ENCODE measurements at places on chromosomes 12 and 14.

DNA sequence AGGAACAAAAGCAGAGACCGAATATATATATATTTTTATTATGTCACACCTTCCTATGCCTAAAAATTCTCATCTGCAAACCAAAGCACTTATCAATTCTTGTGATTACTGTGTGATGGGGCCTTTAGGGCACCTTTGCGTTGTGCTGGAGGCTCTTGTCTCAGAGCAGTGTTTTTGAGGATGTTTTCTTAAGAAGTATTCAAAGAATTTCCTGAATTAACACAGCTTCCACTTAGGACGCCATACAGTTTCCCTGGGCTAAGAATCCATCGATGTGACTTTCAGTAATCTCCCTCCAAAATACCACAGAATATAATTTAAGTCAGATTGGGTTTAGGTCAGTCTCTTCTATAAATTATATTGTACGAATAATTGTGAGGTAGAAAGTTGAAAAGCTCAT lies 22.0 kb upstream of the HIF1A start:
- peak; percentile 35 for DNase-seq

DNA sequence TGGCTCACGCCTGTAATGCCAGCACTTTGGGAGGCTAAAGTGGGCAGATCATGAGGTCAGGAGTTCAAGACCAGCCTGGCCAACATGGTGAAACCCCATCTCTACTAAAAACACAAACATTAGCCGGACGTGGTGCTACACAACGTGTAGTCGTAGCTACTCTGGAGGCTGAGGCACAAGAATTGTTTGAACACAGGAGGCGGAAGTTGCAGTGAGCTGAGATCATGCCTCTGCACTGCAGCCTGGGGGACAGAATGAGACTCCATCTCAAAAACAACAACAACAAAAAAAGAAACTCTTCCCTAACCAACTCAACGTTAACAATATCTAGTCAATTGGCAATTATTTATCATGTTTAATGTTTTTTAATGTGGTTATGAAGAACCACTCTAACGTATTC lies 89.3 kb downstream of the EPS8 start:
- no peak for DNase-seq

DNA sequence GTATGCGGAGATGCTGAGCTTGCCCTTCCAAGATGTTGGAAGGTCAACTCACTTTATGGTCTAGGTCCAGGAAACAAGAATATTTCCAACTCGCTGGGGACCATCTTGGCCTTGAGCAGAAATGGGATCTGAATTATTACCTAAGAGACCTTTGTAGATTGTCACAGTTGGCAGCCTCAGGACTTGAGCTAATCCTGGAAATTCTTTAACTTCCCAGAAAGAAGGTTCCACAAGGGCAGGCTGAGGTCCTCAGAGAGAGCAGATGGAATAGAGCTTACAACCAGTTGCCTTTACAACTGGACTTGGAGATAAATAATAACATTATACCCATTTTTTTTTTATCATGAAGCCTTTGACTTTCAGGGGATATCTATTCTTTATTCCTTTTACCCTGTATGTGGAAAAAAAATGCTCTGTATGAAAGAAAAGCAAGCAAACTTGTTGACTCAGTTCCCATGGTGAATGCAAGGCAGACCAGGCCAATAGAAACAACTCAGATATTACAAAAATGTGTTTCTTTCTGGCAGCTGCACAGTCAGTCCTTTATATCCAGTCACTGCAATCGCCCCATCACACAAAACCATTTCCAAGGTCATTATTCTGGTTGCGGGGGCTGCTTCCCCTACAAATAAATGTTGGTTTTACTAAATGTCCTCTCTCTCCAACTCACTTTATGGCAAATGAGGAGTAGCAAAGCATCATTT lies 401.4 kb downstream of the ZFP36L1 start:
- peak; percentile 84 for DNase-seq

DNA sequence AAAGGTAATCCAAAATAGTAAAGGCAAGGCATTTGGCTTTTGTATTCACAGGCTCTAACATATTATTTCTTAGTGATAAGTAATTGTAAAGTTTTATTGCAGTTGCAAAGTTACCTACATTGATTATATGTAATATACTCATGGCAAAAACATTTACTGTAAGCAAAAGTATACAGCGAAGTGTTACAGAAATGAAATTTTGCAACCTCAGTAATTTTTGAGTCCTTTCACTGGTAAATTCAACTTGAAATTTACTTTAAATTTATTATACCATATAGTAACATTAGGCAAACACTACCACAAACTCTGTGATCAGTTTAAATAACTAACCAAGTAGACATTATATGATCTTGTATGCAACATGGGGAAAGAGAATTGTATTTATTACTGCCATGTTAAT lies 89.0 kb downstream of the CDK17 start:
- DNase-seq = no peak

DNA sequence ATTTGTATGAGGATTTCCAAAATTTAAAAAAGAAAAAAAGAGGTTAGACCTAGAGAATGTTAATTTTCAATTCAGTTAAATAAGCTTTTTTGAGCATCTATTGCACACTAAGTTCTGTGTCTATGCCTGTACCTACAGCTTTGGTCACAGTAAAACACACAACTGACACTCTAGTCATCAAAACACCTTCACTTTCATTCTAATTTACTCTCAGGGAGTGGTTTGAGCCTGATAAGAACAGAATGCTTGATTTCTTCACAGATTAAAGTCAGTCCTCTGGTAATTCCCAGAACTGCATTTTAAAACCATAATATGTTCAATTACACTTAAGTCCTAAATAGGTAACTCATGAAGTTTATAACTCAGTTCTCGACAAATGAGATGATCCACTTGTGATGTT lies 9.2 kb downstream of the SLC5A8 start:
- DNase-seq = no peak

DNA sequence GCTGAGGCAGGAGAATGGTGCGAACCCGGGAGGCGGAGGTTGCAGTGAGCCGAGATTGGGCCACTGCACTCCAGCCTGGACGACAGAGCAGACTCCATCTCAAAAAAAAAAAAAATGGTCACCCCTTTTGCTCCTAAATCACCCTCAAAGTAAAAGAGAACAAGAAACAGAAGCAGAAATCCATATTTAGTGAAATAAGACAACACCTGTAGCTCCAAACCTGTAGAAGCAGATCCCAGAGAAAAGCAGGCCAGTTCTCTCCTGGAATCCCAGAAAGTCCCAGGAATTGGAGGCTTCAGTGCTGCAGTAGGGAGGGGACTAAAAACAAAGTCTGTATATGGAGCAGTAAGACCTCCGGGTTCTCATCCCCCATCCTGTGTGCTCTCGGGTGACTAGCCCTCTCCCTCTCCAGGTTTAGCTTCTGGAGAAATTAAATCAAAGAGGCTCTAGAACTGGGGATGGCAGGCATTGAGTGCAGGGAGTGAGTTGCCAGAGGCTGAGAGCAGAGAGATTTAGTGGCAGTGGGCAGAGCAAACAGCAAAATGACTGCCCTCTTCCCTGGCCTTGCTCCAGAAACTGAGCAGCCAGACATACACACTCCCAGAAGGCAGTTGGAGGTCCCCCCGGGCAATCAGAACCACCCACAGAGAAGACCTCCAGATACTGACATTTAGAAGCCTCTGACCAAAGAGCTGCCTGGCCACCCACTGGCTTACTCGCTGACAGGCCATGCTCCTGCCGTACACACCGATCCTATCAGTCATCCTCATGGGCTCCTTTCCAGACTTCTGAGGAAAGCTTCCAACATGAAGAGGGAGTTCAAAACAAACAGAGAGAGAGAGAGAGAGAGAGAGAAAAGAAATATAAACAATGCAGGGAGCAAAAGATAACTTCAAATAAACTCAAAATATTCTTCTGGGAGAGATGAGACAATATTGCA lies 6.3 kb upstream of the MLXIP start:
- DNase-seq = peak; percentile 94

DNA sequence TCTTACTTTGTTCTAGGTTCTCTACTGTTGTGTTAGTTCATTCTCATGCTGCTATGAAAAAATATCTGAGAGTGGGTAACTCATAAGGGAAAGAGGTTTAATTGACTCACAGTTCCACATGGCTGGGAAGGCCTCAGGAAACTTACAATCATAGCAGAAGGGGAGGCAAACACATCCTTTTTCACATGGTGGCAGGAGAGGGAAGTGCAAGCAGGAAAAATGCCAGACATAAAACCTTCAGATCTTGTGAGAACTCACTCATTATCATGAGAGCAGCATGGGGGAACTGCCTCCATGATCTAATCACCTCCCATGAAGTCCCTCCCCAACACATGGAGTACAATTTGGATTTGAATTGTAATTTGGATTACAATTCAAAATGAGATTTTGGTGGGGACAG lies 69.6 kb downstream of the MGST1 start:
- DNase-seq = no peak

DNA sequence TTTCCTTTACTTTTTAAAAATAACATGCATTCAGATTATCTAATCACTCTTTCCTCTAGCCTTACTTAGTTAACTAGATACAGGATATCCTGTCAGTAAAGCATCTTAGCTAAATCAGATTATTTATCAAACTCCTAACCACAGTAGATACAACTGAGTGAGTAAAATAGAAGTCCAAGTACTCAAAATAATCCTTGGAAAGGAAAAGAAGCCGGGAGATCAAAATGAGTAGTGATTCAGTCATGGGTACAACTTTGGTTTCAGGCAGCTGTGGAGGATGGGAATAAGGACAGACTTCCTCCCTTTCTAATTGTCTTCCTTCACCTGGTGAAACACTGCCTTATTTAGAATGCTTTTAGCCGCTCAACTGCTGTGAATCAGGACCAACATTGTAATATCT lies 29.4 kb downstream of the GNG2 start:
- no peak for DNase-seq

GRCh38 chr12:117853600-117853999 lies 115.2 kb downstream of the KSR2 start:
- no peak for DNase-seq

All from adipocyte (in vitro differentiated cells).